Activated naive CD4-positive, alpha-beta T cell treated with Interleukin-2 at 50 U/mL for 16 hours (primary cell): ENCODE measurements at places on chromosomes 4 and X.

- no peak for DNase-seq
Observed at GRCh38 chr4:72076562-72076961, 44.8 kb downstream of the NPFFR2 start.

- no peak for DNase-seq
Observed at GRCh38 chr4:100034023-100034664, 84.1 kb upstream of the H2AZ1 start.

DNA sequence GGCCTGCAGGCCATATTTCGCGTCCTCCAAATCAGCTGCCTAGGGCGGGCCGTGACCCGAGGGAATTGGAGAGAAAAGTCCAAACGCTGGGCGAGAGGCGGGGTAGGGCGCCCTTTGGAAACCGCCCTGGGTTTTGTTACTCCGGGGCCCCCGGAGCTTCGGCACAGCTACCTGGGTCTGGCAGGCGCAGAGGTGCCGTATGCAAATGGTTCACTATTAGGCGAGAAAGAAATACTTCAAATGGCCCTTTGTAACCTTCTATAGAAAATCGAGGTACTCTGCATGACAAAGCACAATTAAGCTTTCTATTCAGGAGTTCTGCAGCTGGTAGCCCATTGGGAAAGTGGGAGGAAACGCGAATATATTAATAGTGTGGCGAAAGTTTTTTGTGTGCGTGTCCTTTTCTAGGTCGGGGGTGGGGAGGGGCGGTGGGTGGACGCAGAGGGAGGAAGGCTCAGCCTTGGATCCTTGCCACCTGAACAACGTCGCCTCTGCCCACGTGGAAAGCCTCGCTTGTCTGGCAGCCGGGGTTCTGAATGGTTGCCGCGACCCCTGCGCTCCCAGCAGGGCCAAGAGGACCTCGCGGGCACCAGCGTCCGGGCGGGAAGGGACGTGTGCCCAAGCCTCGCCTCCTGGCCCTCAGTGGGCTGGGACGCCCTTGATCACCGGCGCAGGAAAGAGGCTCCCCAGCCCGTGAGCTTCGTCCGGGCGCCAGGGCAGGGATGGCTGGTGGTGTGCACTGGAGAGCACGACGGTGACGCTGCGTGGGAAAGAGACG lies 9.5 kb downstream of the GSX2 start:
- DNase-seq, result no peak

DNA sequence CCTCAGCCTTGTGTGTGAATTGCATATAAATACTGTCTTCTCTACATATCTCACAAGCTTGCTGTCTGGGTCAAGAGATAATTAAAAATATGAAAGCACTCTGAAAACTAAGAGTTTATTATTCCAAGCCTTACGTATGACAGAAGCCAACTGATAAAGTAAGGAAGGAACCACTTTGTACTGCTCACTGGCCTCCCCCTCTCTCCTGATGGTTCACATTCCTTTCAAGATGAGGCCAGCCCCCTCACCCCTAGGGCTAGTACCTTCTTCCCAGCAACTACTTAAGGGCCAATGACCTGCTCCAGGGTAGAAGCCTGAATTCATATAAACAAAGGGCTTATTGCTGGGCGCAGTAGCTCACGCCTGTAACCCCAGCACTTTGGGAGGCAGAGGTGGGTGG lies 5.4 kb upstream of the SOWAHD start:
- no peak for DNase-seq

GRCh38 chr4:20015636-20016224 lies 236.0 kb upstream of the SLIT2 start:
- DNase-seq, result no peak

- no peak for DNase-seq
Observed at GRCh38 chr4:89285745-89286144, 21.9 kb downstream of the GPRIN3 start.

GRCh38 chr4:80386281-80386886 lies 50.9 kb downstream of the CFAP299 start:
- DNase-seq, result no peak

DNA sequence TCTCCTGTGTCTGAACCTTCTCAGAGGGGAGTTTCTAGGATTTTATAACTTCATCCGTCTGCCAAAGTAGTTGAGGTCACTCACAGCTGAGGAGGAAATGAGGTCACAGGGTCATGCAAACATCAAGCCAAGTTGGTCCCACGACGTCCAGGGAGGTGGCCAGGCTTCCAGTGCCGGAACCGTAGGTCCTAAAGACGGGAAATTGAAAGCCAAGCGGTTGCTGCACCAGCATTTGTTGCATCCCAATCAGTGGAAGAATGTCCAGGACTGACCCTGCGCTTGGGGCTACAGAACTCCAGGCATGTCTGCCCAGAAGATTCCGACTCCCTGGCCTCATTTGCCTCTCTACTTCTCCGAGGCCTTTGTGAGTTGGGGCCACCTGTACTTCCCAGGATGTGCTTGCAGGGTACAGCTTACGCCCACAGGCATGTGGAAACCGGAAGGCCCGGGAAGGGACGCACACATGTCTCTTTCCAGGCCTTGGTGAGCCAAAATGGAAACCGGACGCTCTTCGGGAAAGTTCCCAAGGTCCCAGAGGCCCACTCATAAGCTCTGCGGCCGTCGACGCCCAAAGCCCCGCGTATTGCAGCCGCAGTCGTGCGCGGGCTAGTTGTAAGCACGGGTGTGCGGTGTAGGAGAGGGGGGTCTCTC lies 9.3 kb downstream of the PRDM8 start:
- DNase-seq, result no peak
